ENCODE measurements at places on chromosomes 1 and 21.

DNA sequence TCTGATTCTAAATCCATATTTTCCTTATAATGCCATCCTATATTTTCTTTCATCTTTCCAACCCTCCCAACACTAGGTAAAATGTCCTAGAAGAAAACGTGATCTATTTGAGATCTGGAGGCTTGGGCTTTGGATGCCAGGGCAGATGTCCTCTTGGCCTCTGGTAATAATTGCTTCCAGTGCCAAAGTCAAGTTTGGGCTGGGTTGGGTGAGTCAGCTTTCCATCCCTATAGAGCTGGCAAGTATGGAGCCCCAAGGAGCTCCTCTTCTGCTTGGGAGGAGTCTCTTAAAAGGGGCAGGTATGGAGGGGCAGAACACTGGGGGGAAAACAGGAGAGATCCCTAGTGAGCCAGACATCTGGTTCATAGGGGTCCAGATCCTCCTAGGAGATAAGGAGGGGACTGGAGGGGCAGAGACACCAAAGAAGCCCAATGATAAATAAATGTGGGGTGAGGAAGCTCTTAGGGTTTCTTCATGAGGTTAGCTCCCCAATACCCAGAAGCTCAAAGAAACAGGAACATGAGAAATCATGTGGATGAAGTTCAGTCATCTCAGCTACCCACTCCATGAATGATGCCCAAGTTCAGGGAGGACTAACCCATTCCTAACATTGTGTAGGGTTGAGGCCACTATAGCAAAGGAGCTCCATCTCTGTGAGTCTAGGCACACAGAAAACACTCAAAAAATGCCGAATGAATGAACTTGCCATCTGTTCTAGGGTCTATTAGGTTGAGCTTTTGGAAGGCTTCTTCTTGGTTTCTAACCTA is 3.5 kb downstream of the C1orf116 start:
- DNase-seq: no peak

- DNase-seq: no peak
These were observed 306.1 kb upstream of the FMN2 start for GRCh38 chr1:239785576-239785975.

DNA sequence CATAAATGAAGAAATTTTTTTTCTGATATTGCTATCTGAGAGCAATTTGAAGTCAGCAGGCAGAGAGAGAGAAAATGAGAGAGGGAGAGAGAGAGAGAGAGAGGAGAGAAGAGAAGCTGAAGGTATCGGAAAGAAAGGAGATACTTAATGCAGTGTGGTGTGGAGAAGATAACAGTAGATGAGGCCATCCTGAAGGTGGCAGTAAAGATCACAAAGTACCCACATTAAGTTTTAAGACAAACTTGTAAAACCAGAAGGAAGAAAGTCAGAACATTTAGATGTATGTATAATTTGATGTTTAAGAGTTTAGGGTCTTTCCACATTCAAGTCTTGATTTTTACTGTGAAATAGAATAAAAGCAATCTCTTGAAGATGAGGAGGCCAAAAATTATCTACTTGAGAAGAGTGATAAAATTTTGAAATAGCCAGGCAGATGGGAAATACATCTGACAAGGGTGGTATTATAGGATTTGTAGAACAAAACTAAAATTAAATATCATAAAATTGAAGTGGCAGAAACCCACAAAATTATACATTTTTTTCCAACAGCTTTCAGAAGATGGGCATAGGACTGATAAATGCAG is 1753.4 kb downstream of the MRPL39 start:
- DNase-seq: no peak

DNA sequence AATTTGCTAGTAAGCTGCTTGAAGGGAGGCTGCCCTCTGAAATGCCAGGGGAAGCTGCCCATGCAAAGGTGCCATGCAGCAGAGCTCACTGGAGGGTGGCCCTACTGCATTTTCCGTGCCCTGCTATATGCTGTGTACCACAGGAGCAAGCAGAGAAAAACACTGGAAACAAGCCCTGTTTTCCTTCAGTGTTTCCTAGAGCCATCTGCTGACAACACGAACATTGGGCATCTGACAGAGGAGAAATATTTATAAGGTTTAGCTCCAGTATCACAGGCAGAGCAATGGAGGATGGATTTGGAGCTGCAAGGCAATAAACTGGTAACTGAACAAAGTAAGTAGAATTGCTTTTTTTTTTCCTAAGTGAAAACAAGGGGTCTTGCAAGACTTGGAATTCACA is 198.4 kb downstream of the USP25 start:
- DNase-seq: no peak

- no peak for DNase-seq
These were observed 179.3 kb upstream of the PLXNA2 start for GRCh38 chr1:208423526-208423925.

DNA sequence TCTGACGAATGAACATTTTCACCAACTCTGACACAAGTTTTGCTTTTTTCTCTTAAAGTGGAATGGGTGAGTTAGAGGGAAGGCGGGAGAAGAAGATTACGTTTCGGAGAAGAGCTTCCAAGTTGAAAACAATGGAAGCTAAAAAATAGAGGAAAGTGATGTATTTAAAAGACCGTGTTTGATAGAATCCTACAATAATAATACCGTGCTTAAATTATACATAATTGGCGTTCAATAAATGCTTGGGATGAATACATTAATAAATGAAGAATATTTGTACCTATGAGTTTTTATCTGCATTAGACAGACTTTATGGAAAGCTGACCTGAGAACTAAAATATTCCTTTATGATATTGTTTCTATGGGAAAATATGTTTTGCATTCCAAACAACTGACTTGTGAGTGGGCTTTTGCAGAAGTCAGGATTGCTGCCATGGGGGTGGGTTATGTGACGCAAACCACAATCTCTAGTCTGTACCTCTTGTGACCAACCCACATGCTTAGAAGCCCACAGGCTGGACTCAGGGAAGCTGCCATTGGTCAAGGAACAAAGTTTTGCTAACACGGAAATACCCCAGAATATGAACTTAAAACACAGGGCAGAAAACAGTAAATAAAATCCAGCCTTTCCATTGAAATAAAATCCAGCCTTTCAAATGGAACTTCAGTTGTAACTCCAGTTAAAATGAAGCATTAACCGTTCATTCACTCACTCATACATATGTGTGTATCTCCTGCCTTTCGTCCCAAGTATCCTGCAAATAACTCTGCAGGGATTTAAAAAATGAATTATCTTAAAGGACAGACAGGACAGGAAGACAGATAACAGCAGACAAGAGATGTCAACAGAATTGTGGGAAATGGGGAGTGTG is 21.3 kb upstream of the ATF3 start:
- no peak for DNase-seq

DNA sequence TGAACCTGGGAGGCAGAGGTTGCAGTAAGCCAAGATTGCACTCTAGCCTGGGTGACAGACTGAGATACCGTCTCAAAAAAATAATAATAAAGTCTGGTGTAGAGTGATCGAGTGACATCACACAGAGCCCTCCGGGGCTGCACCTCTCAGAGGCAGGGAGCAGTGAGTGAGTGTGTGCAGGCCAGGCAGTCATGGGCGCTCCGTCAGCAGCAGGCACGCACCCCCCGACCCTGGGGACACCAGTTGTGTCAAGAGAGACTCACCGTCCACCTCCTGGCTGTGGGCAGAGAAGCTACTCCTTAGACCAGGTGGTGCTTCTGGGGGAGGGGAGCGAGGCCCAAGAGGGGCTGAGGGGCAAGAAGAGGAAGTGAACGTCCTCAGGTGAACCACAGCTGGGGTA is 91.8 kb downstream of the SIK1 start:
- no peak for DNase-seq

DNA sequence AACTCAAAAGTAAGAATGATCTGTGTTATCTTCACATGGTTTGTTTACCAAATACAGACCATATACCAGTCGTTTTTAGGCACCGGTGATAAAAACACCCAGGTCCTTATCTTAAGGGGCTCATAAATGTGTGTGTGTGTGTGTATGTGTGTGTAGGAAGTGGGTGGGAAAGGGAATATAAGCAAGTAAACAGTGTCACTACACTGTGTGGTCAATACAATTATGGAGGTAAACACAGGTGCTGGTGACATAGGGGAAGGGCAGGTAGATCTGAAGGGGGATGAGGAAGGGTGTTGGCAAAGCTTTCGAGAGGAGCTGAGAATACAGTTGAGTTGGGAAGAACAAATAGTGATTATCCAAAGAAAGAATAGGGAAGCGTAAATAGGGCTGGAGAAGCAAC is 19.1 kb upstream of the MRPS6 start:
- no peak for DNase-seq

DNA sequence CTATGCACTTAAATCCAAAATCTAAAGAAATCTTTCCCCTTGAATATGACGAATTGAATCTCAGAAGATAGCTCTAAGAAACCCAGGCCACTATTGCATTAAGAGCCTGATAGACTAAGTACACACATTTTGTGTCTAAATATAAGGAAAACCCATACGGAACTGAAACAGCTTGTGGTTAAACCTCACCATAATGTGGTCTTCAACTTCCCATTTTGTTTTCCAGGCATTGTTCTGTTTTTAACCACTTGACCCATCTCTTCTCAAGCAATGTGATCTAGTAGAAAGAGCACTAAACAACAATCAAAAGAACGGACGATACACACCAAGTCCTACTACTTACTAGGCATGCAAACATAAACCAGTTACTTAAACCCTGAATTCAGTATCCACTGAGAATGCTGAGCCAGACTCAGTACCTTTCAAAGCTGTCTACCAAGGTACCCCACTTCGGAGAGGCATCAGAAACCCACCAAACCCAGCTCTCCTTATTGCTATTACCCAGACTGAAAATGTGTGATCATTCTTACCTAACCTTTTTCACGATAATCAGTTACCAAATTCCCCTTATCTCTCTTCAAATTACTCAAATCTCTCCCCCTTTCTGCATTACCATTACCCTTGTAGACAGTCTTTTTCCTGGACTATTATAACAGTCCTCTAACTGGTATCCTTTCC is 12.8 kb downstream of the OTUD7B start:
- DNase-seq: no peak

DNA sequence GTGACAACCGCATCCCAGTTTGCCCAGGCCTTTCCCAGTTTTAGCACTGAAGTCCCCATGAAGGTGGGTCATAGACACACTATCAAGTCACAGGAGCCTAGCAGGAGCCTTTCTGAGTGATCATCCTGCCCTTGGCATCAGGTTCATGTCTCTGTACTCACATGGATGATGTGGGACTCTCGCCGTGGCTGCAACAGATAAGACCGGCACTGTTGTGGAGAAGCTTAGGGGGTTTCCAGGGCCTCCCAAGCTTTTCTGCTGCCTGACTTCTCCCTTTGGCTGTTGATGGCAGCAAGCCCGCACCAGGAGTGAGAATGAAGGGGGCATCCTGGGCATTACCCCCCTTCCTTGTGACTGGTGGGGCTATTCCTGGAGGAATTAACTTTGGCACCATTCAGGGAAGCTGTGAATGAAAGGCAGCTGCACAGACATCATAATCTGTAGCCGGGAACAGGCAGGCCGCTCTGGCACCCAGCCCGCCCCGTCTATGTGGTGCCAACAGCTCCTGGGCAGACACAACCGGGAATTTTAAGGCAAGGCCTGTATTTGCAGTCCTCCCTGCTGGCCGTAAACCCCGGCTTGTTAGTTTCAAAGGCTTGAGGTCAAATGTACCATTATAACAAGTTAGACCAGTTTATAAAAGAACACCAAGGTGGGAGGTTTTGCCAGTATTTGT is 148.6 kb downstream of the HUNK start:
- DNase-seq: peak; percentile 56

DNA sequence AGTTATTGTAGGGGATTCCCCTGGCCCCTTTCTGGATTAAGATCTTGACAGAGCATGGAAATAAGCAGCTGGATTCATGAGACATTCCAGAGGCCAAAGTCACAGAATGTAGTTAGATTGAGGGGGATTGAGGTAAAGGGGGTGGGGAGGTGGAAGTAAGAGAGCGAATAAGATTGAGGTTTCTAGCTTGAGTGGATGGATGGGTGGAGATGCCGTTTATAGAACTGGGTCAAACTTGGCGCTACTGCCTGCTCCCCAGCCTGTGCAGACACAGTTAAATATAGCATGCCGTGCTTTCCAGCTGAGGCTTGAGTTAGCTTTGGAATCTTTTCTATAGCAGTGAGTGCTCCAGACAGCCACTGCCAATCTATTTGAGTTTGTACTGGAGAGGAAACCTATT is 85.7 kb downstream of the DYRK1A start:
- DNase-seq: no peak

DNA sequence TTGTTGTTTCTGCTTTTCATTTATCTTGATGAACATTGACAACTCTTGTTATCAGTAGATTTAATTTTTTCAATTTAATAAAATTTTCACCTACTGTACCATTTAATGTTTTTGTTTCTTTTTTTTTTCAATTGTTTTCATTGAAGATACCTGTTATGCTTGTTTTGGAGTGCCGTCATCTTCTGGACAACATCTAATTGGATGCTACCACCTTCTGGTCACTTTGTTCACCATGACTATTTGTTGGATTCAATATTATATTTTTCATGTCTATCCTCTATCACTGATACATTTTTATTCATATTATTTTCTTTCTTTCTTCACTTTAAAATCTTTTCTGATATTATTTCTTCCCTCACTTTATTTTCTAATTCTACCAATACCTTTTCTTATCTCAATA is 14.0 kb downstream of the KRTAP21-2 start:
- DNase-seq: no peak

DNA sequence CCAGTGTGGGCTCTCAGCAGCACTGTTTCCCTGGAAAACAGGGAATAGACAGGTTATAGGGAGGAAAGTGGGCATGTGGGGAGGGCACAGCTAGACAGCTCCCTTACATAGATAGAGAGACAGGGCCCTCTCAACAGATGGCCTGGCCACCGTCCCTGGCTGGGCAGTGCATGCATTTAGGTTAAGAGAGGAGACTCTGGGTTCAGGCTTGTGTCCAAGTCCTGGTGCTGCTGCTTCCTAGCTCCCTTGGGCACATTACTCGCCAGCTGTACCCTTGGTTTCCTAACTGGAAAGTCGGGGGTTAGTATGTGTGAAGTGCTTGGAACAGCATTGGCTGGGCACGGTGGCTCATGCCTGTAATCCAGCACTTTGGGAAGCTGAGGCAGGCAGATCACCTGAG is 9.1 kb downstream of the PLOD1 start:
- no peak for DNase-seq

GRCh38 chr1:51907079-51907702 is 28.7 kb upstream of the NRDC start:
- DNase-seq: no peak

DNA sequence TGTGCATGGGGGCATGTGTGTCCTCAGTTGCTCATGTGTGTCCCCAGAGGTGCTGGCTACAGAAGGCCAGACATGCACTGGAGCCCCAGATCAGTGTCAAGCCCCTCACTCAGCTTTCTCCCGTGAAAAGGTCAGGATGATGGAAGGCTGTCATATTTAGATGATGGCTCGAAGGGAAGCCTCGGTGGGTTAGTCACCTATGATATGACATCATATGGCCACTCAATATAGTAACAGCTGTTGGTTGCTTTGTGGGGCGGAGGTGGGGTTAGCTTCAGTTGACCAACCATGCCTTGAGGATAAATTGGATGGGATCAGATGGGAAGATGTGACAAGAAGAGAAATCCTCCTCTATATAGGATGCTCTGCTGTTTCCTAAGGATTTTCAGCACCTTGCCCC is 43.5 kb upstream of the ATF3 start:
- DNase-seq: no peak
